Renal cortical epithelial cell (primary cell): ENCODE measurements at places on chromosomes 7 and 10. TPM values are rescaled to one million over a fixed set of nuclear protein-coding genes. Genes with fewer than 3 reads are reported as not detected.

DNA sequence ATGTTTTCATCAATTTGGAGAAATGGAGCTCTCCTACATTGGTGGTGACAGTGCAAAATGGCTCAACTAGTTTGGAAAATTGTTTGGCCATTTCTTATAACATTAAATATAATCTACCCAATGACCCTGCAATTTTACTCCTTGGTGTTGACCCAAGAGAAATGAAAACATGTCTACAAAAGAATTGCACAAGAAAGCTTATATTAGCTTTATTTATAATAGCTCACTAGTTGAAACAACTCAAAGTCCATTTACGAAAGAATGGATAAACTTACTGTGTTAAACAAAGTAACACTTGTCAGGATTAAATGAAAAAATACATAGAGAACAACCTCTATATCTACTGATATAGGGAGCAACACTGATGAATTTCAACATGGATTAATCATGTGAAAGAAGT is 539.9 kb downstream of the DNAJB9 start:
- no peak for DNase-seq

GRCh38 chr10:114432566-114433093 is 28.3 kb upstream of the AFAP1L2 start:
- DNase-seq, result no peak

DNA sequence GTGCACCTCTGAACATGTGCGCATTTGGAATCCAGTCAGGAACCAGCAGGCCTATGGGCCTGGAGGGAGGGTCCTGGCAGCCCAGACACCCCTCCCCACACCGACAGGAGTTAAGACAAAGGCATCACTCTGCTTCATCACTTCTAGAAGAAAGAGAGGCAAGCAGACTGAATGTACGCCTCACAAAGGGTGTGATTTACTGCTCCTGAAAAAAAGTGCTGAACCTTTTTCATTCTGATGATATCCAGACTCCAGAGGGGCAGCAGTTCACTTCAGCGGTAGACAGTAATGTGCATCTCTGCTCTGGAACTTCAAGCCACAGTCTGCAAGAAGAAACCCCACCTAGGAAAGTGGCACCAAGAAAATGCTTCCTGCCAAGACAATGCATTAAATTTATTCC is 88.2 kb upstream of the TMEM72 start:
- no peak for DNase-seq

MEST gene
- total RNA-seq, result 6.1 and 66.2 TPM in 2 replicates

DNA sequence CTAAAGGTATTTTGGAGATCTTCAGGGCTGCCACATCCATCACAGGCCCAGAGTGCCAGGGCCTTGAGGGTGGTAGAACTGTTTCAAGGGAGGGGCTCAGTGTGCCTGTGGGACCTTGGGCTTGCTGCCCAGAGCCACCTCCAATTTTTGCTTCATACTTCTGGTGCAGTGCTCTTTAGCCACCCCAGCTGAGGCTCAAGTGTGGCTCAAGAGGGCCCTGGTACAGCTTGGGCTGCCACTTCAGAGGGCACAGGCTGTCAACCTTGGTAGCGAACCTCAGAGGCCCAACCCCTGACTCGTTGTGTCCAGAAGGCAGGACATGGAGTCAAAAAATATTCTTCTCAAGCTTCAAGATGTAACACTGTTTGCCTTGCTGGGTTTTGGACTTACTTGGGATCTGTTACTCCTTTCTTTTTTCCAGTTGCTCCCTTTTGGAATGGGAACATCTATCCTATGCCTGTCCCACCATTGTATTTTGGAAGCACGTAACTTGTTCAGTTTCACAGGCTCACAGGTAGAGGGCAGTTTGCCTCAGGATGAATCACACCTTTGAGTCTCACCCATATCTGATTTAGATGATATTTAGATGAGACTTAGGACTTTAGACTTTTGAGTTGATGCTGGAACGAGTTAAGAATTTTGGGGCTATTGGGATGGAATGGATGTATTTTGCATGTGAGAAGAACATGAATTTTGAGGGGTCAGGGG is 224.8 kb downstream of the RPS24 start:
- no peak for DNase-seq
